M059J (cell line): ENCODE measurements at places on chromosomes 3 and 15. TPM values are rescaled to one million over a fixed set of nuclear protein-coding genes. Genes with fewer than 3 reads are reported as not detected.

- DNase-seq, result no peak
Observed at GRCh38 chr3:155960060-155960459, 89.6 kb downstream of the GMPS start.

DNA sequence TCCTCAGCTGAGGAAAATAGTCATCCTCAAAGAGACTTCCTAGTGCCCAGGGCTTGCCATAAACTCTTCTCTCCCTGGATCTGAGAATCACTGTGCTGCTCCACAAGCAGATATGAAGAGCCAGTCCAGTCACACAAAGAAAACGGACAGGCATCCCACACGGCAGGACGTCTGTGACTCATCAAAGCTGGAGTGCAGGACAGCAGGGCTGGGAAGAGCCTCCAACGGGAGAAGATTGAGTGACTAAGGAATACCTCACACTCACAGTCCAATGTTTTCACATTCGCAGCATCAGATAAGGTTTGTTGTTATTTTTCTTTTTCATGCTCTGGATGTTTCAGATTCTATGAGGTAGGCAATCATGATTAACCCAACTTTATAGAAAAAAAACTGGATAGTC, 57.8 kb downstream of the NEK10 start:
- peak; percentile 97 for DNase-seq

GRCh38 chr3:72679540-72680198, 168.6 kb downstream of the SHQ1 start:
- peak; percentile 68 for DNase-seq

Gene ZNF501
- 0.37 and 3.1 TPM in 2 replicates for total RNA-seq

GRCh38 chr3:38641461-38642110, 7.9 kb downstream of the SCN5A start:
- DNase-seq, result no peak

DNA sequence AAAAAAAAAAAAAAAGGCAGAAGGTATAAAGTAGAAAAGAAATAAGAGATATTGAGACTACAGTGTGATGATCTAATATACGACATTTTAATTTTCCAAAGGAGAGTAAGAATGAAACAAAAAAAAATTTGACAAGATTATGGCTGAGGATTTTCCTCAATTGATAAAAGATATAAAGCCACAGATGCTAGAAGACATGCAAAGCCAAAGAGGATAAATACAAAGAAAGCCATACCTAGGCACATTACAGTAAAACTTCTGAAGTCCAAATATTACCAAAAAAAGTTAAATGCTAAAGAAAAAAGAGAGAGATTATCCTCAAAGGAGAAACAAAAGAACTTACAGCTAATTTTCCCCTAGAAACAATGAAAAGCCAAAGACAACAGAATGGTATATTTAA, 20.3 kb upstream of the SUSD5 start:
- no peak for DNase-seq

Gene PRR23C
- total RNA-seq, result not detected in 2 replicates

Gene SERINC4
- total RNA-seq, result not detected in 2 replicates

GRCh38 chr3:99562990-99563607, 75.3 kb upstream of the COL8A1 start:
- peak; percentile 72 for DNase-seq

DNA sequence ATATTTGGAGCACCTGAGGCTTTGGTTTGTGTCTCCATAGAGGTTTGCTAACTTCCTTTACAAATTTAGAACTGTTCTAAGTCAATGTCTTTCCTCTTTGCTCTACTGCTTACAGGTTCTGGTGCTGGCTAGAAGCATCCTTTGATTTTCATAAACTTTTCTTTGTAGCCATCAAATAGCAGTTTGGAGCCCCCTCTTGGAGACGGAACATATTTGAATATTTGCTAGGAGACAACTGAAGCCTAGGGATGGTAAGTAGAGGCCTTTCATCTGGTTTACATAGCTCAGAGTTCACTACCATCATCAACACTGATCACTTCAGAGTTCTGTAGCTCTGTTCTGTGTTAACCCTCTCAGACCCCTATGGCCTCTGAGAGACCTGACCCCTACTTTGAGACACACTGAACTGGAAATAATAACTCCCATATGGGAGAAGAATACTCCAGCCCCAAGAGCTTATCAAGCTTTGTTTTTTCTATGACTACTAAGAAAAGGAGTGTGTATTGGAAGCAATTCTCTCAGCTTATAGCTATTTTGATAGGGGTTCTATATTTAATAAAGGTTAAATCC, 420.4 kb downstream of the EPHA3 start:
- DNase-seq, result no peak

GRCh38 chr3:188581792-188582191, 427.8 kb downstream of the LPP start:
- DNase-seq, result no peak

Gene B3GALNT1
- total RNA-seq, result 52.8 and 55.3 TPM in 2 replicates

Gene SKOR1
- total RNA-seq, result 0.12 and 0.17 TPM in 2 replicates

- DNase-seq, result peak; percentile 9
Observed at GRCh38 chr3:127013758-127014535, 31.0 kb downstream of the PLXNA1 start.

DNA sequence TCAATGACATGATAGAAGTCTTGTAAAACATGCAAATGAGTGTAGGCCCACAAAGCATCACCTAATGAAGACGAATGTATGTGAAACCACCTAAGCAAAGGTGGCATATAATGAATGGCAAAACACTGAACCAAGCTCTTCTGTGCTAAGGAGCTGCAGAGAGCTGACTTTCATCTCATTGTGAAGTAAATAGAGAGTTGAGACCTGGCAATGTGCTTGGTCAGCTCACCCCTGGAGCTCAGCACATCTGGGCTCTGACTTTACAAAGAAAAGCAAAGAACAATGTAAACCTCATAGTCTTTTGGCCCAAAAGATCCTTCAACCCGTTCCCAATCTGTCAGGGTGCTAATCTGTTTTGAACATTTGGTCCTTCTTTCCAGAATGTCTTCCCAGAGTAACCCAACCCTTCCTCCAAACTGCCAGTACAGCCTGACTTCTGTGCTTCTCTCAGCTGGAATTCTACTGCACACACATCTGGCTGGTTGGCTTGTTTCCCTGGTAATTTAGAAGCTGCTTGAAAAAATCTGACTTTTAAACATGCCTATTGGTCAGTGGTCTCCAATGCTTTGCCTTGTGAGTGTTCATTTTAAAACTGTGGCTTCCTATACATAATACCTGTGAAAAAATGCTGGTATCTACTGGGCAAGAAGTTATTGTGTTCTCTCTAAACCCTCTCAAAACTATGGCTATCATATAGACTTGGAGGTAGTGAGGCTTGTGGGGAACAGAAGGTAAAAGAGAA, 101.7 kb downstream of the CD200R1L start:
- no peak for DNase-seq

- DNase-seq, result no peak
Observed at GRCh38 chr3:106184540-106185457, 316.0 kb upstream of the CBLB start.

DNA sequence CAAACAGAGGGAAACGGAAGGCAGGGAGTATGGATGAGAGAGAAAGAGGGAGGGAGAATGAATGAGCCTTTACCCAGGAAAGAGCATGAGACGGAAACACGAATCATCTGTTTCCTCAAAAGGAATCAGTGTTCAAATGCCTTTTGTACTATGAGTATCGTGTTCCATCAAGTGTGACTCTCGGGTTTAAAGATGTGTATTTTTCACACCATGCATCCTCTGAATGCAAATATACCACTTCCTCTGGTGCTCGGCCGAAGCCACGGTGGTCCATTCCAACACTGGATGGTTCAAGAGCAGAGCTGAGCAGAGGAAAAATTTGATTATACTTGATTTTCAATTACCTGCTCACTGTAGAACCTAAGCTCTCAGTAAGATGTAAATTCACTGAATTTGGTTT, 505.1 kb downstream of the MECOM start:
- no peak for DNase-seq

Gene GABRR3
- total RNA-seq, result not detected in 2 replicates

Gene ZNF660
- total RNA-seq, result 0.64 and 1.7 TPM in 2 replicates

- no peak for DNase-seq
Observed at GRCh38 chr3:194287374-194287773, 63.8 kb downstream of the CPN2 start.

DNA sequence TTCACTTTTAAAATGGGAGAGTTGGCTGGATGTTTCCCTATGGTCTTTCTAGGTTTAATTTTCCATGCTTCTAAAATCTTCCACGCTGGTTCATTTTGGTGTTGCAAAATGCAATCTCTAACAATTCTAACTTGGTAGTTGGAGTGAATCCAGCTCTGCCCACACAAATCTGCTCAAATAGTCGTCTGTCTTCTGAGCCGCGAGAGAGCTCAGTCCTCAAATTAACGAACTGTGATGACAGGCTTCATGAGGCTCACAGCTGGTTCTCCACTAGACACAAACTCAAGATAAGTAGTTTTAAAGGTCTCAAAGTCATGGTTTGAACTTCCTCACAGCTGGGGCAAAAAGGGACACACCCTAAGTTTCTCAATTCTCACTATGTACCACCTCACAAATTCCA, 178.6 kb upstream of the LYSMD4 start:
- DNase-seq, result no peak

DNA sequence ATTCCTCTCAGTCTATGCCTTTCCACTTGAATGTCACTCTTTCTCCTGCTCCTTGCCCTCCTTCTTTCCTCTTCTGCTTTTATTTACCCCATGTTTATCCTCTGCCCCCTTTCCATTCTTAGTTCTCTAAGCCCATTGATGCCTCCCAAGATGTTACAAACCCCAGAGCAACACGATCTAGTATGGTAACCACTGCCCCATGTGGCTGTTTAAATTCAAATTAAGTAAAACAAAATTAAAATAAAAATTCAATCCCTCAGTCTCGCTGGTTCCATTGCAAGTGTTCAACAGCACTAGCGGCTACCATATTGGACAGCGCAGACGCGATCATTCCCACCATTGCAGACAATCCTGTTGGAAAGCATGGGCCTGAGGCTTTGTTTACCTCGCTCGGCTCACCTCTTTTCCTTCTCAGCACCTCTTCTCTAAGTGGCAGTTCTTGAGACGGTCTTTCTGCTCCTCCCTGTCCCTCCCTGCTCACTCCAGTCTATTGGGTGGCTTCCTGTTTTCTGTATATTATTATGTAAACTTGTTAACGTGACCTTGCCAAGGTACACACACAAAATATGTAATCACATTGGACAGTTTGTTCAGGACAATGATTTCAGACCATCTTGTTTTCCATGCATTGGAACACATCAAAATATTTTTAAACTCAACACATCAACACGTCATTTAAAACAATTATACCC, 21.8 kb upstream of the CA12 start:
- DNase-seq, result no peak

Gene TLR9
- not detected in 2 replicates for total RNA-seq

GRCh38 chr3:31495971-31496665, 36.6 kb upstream of the STT3B start:
- DNase-seq, result peak; percentile 24

GRCh38 chr15:65980824-65981456, 111.6 kb downstream of the RAB11A start:
- peak; percentile 68 for DNase-seq

- DNase-seq, result no peak
Observed at GRCh38 chr15:22795206-22796063, 9.0 kb downstream of the NIPA1 start.

GRCh38 chr3:23649448-23649847, 156.3 kb upstream of the UBE2E1 start:
- DNase-seq, result no peak
